ENCODE measurements at places on chromosomes 12 and 14.

DNA sequence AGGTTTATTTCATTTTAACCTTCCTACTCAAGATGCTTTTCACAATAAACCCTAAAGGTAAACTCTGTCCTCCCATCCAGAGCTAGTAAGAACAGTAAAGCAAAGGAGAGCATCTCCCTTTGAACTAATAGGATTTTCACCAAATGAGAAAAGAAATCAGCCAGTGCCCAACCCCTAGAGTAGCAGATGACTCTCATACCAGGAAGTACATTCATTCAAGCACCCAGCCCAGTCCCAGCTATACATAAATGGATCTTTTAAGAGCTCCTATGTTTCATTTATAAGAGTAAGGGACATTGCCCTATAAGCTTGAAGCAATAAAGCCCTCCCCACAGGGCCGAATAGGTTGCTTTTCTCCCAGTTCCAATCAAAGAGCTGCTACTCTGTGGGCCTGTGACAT lies 7.6 kb downstream of the BAZ2A start:
- DNase-seq, result no peak

DNA sequence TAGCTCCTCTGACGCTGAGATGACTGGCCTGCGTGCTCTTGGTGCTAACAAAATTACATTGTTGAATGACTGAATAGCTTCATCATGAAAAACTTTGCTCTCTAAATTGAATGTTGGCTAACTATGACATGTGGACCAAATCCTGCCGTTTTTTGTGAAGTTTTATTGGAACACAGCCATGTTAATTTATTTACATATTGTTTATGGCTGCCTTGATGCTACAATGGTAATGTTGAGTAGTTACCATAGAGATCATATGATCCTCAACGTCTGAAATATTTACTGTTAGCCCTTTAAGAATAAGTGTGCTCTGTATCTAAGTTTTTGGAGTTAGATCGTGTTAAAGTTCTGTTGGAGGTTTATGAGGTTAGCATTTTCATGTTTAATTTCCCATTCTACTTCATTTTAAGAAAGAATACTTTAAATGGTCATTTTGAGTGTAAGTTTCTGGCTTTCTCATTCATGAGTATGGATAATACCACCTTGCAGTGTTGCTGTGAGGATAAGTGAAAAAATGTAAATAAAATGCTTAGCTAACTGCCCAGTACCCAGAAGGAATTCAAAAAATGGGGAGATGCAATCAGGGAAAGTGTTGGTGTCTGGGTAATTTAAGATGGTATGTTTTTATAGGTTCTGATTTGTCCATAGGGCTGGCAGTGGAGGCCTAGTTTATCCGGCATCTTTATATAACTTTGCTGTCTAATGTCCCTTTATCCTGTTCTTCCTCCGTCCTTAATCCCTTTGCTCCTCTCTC lies 35.3 kb downstream of the NUBPL start:
- DNase-seq, result no peak

DNA sequence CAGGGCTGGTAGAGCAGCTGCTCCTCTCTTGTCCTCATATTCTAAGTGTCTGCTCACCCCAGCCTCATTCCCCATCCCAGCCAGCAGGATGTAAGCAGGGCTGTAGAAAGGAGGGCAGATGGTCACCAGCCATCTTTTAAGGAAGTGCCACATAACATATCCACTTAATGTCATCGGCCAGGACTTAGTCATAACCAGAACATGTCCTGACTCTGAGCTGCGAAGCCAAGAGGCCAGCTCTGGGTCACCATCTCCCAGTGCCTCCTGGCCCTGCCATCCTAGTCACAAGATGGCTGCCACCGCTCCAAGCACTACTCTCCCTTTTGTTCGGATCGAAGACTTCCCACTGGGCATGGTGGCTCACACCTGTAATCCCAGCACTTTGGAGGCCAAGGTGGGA lies 123.9 kb downstream of the PLXNC1 start:
- DNase-seq, result no peak

GRCh38 chr12:64598831-64599230 lies 11.5 kb upstream of the RASSF3 start:
- DNase-seq, result no peak

- no peak for DNase-seq
These were observed 203 bp downstream of the NFATC4 start for GRCh38 chr14:24368212-24368561.

DNA sequence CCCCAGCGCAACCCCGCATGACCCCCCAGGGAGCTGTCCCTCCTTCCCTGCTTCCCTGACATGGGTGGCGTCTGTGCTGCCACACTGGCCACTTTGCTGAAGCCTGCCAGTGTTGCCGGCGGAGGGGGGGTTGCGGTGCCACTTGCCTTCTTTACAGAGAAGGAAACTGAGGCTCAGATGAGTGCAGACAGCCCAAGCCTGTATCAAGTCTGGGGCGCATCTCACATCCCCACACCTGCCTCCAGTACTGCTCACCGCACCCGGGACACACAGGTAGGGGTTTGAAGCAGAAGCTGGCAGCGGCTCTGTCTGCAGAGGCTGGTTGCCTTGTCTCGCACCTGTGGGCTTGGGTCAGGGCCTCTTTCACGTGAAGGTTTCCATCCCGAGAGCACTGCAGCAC lies 104.7 kb upstream of the RTL1 start:
- DNase-seq, result no peak

GRCh38 chr14:78329371-78329770 lies 159.2 kb downstream of the NRXN3 start:
- DNase-seq, result no peak

GRCh38 chr14:102046337-102047278 lies 40.2 kb downstream of the HSP90AA1 start:
- peak; percentile 32 for DNase-seq

- DNase-seq, result no peak
These were observed 5.5 kb downstream of the ASIC1 start for GRCh38 chr12:50062728-50063460.

DNA sequence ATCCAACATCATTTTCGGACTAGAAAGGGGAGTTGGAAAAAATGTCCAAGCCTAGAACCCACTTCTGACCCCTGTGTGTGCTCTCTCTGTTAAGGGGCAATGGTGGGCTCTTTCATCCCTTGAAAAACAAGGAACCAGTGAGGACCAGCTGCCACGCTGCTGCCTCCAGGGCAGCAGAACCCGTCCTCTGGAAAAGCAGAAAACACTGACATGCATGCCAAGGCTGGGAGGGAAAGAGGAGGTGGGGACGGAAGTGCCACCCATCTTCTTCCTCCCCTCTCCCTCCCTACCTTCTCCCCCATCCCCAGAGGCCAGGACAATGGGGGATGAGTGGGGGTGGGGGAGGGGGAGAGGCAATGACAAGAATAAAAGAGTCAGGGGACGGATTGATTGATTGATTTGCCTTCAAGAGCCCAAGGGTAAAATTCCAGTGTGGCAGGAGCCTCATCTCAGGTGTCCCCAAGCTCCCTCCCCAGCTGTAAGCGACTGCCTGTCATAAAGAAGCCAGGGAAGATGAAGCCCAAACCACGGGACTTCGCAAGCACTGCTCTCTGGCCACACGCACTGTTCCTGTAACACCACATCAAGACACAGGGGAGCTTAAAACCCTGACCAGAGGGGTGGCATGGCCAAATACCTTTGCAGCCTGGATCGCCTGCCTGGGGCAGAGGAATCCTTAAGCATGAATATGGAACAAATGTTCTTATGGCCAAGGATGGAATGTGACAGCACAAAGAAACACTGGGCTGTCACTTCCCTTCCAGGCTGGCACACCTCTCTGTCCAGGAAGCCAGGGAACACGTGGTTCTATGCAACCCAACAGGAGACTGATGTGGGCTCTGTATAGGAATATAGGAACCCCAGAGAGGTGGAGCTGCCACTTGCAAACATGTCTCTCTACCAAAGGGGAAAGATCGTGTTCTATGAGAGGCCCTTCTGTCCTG lies 38.9 kb upstream of the BDKRB2 start:
- no peak for DNase-seq

DNA sequence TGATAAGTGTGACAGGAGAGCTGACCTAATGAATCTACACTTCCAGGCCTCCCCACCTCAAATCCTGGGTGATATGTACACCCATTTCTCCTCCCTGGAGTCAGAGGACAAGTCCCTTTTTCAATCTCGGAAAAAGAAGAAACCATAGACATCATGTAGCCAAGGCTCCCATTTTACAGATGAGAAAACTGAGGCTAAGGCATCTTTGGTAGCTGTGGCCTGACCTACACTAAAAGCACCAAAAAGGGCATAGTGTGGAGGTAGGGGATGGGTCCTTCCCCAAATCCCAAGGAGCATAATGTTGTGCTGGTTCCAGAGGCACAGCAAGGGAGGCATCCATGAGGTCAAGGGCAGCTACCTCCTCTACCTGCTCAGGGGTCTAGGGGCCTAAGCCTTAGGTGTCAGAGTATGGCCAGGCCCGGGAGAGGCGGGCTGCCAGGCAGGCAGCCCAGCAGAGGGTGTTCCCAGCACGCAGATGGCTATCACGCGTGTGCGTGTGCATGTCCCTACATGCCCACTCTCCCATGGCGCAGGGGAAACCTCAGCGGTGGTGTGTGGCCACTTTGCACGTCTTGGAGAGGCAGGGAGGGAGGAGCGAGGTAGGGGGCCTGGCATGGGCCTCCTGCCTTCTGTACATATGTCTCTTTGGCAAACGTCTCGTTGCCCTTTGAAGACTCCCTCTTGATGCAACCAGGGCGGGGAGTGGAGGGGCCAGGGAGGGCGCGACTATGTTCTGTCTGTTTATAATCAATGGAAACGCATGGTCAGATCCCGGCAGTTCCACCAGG lies 2.5 kb downstream of the PGF start:
- DNase-seq, result peak; percentile 39

GRCh38 chr12:9725213-9725870 lies 7.6 kb downstream of the CLECL1 start:
- DNase-seq, result no peak

DNA sequence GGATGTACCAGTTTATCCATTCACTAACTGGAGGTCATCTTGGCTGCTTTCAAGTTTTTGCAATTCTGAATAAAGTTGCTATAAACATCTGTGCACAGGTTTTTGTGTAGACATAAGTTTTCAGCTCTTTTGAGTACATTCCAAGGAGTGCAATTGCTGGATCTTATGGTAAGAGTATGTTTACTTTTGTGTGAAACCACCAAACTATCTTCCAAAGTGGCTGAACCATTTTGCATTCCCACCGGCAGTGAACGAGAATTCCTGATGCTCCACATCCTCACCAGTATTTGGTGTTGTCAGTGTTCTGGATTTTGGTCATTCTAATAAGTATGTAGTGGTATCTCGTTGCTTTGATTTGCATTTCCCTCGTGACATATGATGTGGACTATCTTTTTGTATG lies 150.5 kb upstream of the BCL2L14 start:
- DNase-seq, result no peak

DNA sequence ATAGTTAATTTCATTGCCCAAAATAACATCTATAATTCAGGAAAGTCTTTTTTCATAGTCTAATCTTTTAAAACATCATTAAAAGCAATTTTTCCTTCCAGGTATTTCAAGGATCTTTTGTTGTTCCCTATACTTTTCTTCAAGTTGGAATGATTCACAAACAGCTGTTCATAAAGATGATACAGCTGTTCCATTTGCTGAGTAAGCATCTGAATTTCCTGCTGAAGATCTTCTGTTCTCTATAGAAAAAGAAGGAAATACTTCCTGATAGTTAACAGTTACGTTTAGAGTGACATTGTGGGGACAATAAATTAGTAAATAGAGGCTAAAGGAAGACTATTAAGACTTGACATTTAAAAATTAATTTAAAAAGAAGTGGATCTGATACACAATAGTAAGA lies 30.3 kb upstream of the ESR2 start:
- no peak for DNase-seq

DNA sequence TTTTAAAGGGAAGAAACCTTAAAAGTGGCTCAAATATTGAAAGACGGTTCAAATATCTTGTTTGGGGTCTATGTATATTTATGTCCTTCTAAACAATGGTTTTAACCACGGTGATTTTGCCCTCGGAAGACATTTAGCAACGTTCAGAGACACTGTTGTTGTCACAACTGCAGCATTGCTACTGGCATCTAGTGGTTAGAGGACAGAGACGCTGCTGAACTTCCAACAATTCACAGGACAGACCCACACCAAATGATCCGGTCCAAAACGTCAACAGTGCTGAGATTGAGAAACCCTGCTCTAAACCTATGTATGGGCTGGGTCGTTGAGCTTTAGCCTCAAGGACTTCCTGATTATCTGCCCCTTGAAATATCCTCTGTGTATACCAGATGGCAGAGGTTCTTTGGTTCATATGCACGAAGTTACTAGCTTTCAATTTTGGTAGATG lies 1.7 kb downstream of the ANGEL1 start:
- no peak for DNase-seq

DNA sequence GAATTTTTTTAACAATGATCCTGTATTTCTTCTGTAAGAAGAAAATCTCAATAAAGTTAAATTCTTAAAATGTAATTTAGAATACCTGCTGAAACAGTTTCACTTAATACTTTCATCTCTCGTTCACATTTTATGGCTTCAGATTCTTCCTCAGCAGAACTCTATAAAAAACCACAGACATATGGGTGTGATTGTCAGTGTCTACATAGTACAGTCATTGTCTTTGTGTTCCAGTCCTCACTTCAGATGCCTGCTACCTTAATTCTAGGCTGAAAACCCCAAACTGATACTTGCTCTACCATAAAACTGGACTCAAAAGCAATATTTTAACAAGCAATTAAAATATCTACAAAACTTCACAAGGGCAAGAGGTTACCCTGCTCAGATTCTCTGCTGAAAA lies 71.8 kb downstream of the DNAI7 start:
- no peak for DNase-seq

DNA sequence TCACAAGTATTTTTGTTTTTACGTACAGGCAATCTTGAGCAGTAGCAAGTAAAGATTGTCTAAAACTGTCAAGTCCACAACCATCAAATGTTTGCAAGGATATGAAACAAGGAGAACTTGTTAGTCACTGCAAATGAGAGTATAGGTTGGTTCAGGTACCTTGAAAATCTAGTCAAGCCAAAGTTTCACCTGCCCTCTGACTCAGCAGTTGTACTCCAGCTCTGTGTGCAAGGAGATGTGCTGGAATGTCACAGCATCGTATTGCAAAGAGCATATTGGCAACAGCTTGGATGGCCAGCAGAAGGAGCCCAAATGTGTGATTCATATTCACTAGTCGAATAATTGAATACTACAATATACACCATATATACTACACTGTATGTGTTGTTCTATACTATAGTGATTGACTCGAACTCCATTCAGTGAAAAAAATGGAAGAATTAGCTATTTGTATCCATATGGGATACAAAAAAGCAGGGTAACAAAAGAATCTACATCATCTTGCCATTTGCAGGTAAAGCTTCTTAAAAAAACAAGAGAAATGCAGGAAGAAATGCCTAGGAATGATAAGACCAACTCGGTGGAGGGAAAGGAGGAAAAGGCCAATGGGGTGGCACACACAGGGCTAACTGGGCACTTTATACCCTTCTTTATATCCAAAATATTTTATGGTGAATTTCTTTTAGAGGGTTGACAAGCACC lies 44.0 kb downstream of the EID3 start:
- DNase-seq, result no peak
